ENCODE measurements at places on chromosomes 2 and 18.

GRCh38 chr18:63627819-63628218 is 16.2 kb downstream of the SERPINB4 start:
- DNase-seq = no peak

- no peak for DNase-seq
Observed at GRCh38 chr18:23291456-23292205, 156.3 kb downstream of the CABLES1 start.

DNA sequence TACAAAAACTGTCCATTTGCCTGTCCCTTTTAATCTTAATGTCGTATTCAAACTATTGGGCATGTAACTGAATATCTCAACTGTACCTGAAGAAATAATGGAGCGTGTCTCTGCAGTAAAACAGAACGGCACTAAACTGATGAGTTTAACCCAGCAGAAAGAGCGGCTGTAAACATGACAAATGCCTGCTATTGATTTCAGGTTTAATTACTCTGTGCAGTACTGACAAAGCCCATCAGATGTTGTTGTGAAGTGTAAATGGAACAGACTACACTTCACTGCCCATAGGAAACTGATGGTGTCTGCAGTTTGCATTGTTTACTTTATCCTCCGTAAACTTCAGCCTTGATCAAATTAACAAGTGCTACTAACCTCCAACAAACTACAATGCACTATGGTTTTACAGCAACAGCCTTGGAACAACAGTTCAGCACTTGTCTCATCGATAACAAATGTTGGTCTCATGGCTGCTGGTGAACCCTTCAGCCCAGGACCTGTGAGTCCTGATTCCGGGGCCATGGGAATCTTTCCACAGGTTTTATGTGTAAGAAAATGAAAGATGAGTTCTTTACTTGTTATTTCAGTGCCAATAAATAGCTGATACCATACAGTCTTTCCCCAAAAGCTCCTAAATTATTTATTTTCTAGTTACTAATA is 316.5 kb downstream of the CCDC178 start:
- DNase-seq = no peak

DNA sequence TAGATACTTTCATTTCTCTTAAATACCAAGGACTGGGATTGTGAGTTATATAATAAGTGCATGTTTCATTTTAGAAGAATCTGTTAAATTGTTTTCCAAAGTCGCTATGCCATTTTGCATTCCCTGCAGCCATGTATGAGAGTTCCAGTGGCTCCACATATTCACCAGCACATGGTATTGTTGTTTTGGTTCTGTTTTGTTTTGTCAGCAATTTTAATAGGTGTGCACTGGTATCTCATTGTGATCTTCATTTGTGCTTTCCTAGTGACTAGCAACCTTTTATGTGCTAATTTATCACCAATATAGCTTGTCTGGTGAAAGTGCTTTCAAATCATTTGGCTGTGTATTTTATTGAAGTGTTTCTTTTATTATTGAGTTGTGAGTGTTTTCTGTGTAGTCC is 278.9 kb downstream of the ZNF516 start:
- no peak for DNase-seq

GRCh38 chr2:225002656-225003045 is 39.6 kb downstream of the DOCK10 start:
- peak; percentile 44 for DNase-seq

GRCh38 chr2:206721256-206721920 is 3.2 kb upstream of the DYTN start:
- no peak for DNase-seq

Data from spinal cord (tissue), 10 donors.